Heart left ventricle (tissue), 16 donors: ENCODE measurements at places on chromosomes 5 and 9.

DNA sequence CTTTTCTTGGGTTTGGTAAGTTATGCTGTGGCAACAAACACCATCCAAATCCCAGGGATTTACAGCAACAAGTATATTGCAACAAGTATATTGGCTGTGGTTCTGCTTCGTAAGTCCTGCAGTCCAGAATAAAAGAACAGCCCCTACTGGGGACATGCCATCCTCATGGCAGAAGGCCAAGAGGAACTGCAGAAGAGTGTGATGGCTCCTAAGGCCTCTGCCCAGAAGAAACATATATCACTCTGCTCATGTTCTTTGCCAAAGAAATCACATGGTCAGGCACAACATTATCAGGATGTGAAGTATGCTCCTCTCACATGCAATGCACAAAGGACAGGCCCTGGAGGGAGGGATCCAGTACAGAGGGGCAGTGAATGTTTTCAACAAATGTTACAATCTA is 159.6 kb upstream of the TAS2R1 start:
- DNase-seq: no peak

DNA sequence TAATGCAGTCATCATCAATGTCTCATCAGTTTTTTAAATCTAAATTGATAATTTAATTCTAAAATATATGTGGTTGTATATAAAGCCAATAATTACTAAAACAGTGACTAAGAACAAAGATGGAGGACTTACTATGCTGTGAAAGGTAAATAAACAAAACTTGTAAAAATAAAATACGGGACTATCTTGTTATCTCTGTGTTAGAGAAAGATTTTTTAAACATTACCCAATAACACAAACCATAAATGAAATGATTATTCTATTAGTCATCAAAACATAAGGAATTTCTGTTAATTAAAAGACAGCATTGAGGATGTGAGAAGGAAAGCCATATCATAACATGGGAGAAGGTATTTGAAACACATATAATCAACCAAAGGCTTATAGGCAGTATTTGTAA is 226.2 kb upstream of the SMC2 start:
- no peak for DNase-seq

DNA sequence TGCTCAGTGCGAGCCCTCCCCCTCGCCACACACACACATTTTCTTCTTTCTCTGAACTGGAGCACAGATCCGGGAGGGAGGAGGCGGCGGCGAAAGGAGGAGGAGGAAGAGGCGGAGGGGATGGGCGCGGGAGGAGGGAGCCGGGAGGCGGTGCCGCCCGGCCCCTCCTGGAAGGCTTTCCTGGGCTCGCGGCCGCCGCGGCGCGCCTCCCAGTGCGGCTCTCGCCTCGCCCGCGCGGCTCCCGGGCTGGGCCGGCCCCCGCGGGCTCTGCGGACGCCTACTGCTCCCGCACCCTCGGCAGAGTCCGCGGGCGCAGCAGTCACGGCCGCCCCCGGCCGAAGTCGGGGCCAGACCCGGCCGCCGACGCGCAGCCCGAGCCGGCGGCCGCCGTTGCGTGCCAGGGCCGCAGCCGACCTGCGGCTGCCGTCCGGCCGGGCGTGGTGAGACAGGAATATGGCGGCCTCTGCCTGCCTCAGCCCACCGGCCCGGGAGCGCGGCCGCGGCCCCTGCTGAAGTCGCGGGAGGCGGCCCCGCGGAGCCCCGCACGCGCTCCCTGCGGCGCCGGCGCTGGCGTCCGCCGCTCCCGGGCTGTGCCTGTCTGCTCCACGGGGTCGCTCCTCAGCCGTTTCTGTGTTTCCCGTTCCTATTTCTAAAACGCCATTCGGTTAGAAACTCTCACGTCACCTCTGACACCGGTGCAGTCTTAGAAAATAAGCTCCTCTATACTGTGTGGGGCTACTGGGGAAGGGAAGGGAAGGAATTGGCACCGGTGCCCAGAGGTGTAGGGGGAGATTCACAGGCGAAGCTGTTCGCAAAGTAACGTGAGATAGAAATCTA is 500 bp upstream of the GNAQ start:
- DNase-seq: peak; percentile 93

DNA sequence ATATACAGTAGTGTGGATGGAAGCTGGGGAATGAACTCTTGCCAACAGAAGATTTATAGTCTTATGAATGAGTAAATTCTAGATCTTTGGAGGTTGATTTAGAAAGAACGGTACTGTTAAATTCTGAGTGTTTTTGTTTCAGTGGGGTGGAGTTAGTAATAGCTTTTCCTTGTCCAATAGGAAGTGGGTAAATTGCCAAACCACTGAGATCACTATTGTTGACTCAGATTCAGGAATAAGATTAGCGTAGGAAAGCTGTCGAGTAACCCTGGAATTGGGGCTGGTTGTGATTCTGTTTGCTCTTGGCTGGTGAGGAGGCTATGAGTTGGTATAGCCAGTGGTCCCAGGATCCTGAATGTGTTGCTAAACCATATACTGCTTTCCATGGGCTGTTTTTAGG is 155.6 kb downstream of the ARHGAP26 start:
- no peak for DNase-seq

DNA sequence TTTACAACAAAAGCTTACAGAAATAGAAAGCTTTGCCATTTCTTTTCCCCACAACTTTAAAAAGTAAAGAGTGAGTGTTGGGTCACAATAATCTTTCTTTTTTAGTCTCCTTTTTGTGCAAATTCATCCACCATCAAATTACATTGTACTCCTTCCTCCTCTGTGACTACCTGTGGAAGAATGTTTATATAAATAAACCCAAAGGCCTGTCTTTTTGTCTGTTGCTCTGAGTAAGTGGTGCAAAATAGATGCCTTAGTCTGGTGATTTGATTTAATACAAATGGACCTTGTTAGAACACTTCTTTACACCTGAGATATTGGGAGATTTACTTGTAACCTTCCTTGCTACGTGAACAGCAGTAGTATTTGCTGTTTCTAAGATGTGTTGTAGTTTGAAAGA is 53.5 kb upstream of the TAF11L2 start:
- DNase-seq: no peak

GRCh38 chr5:1294206-1294834 is 548 bp downstream of the TERT start:
- no peak for DNase-seq

DNA sequence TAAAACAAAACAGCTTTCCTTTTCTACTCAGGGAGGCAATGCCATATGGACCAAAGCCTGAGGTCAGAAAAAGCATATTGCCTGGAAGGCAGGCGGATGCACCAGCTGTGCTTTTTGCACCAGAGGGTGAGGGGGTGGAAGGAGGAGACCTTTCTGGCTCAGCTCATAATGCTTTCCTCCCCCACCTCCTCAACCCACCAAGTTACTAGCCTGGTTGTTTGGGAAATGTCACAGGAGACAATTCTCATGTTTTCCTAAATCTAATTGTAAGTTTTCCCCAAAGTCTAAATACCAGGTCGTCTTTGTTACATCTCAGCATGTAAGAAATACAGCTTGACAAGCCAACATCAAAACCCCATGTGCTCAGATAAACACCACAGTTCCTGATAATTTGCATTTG is 72.6 kb upstream of the DMRTA1 start:
- no peak for DNase-seq

DNA sequence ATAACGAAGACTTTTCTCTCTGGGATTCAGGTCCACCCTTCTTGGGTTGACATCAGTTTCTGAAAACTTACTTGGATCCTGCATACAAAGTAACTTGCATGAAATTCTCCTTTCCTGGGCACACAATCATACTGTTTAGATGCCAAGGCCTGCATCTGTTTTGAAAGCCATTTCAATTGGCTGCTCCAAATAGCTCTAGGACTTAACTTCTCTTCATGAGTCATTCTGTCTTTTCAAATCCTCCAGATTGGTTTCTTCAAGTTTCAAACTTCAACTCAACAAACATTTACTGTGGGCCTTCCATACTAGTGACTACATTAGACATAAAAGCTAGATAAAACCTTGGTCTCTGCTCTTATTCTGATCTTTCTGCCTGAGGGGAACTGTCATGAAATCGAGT is 54.8 kb upstream of the HMHB1 start:
- no peak for DNase-seq

DNA sequence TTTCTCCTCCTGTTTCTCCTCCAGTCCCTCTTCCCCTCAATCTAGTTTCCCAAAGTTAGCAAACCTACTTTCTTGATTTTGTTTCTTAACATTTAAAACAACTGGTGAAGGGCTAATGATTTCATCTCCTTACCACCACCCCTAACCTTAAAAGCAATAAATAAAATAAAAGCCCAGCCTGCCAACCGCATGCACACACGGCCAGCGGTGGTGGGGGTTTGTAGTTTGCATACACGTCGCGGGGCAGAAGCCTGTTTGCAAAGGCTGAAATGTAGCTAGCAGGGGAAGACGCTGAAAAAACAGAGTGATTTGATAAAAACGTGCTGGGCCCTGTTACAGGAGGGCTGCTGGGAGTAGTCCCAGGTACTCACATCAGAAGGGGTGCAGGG is 1.9 kb upstream of the DMRT2 start:
- no peak for DNase-seq

- no peak for DNase-seq
Measured at GRCh38 chr5:109478830-109479229, 69.1 kb upstream of the PJA2 start.

DNA sequence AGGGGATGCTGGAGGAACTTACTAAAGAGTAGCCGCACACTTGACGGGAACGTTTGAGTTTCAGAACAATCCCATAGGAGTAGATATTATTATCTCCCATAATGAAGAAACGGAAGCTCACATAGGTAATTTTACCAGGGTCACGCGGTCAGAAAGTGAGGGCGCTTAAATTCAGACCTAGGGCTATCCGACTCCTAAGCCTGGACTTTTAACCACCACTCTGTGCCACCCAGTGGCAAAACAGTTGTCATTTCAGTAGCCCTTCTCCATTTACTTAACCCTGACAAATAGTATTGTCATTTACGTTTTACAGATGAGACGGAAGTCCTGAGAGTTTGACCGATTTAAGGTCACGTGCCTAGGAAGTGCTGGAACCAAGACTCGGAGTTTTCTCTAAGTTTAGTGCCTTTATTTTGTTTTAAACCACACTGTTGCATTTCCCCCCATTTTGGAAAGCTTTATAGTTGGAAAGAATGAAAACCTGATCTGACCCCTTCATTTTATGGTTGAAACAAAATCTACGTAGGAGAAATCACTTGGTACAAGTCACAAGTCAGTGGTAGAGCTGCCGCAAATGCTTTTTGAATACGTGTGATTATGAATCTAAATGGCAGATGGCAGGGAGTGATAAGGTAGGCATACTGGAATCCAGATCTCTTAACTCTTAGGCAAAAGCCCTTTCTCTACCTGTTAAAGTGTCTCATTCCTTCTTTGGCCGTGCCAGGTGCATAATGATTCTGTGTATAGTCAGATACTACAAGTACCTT is 650 bp downstream of the MRRF start:
- no peak for DNase-seq

DNA sequence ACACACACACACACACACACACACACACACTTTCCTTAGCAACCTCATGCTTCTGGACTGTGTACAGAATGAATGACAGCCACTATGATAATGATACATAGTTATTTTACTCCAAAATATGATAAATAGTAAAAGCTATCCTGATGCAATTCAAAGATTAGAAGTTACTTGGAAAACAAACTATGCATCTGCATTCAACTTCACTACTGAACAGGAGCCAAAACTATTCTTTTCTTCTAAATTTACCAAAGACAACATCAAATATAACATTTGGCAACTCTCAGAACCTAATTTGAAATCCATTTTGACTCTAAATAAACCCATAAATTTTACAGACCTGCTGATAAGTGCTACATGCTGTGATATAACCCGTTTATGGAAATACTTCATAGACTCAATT is 33.3 kb downstream of the GLIS3 start:
- no peak for DNase-seq

DNA sequence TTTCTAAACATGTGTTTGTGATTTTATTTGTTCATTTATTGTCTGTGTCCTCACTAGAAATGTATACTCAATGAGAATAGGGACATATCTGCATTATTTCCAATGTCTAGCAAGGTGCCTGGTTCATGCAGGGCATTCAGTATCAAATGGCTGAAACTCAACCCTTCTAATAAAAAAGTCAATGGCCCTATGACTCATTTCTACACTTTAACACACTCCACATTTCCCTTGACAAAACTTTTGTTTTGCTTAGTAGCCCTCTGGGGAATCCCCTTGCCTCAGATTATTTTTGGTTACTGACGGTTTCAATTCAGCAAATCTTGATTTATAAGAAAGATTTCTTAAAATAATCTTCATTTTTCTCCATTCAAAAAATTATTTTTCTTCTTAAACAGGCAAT is 206.0 kb upstream of the DMRTA1 start:
- no peak for DNase-seq

GRCh38 chr5:16617274-16617968 is 624 bp upstream of the RETREG1 start:
- no peak for DNase-seq

GRCh38 chr5:180082633-180083420 is 11.3 kb upstream of the RNF130 start:
- no peak for DNase-seq

GRCh38 chr9:108562176-108562575 is 293.6 kb downstream of the ACTL7B start:
- DNase-seq: no peak

DNA sequence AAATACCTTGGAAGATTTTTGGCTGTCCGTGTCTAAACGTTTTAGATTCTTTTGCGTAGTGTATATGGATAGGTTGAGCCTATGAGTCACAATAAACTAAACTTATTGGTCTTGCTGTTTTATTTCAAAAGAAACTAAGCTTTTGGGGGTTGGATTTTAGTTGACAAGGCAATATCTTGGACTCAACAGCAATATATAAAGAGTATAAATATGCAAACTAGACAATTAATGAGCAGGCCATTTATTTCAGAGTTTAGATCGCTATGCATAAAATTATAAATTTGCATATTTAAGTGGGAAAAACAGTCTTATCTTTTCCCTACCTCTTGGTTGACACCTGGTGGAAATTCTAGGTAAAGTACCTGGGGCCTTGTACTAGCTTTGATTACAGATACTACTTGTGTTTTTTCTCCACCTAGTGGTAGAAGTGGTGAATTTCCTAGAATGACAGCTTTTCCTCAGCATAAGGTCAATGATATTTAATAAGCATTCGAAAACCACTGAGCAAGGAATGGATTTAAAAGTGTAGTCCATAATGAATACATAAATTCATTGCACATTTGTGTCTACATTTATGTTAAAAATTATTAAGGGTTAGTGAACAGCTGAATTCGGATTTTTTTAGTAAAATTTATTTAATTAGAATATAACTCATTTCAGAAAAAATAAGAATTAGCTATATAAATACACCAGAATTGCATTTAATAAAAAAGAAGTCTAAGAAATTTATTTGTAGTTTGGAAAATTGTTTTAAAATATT is 1.7 kb upstream of the ARRDC3 start:
- DNase-seq: no peak

GRCh38 chr5:143685246-143685815 is 126.6 kb upstream of the HMHB1 start:
- DNase-seq: no peak

DNA sequence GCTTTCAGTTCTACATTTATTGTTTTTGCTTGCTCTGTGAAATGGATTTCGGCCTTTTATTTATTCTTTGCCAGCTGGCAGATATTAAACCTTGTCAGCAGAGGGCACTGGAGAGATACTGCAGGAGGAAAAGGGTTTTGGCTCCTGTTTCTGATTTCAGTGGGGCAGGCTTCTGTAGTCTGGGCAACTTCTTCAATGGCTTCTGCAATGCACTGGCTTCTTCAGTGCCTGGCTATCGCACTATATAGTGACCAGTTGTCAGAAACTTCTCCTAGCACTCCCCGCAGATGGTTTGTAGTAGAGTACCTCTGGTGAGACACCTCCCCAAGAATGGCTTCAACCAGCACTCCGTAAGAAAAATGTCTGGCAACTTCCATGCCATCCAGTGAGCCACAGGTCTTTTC is 3.2 kb upstream of the NFX1 start:
- DNase-seq: peak; percentile 44
